Stimulated activated CD8-positive, alpha-beta memory T cell treated with anti-CD3 and anti-CD28 coated beads, Interleukin-12 subunit alpha, Interleukin-12 subunit beta, amount 100 ng/mL, for 4 hours (primary cell): ENCODE measurements at places on chromosomes 16 and 17.

- no peak for DNase-seq
Observed at GRCh38 chr17:34163123-34163522, 92.0 kb upstream of the CCL2 start.

GRCh38 chr16:324451-325334 lies 27.8 kb downstream of the AXIN1 start:
- peak; percentile 48 for DNase-seq

GRCh38 chr17:8463099-8463498 lies 27.4 kb downstream of the NDEL1 start:
- no peak for DNase-seq

DNA sequence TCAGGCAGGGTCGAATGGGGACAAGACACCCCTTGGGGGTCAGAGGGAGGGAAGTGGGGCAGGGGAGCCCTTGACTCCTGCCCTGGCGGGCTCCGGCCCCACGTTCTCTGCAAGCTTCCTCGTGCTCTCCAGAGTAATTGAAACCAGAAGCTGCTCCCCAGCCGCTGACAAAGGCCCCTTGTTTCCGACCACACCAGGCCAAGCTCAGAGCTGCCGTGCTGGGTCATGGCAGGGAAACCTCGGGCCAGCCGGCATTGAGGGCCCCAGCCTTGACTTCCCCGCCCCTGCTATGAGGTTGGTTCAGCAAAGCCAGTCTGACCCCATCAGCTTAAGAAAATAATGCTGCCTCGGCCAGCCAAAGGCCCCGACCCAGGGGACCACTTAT lies 43.3 kb downstream of the TIMM22 start:
- DNase-seq, result no peak

DNA sequence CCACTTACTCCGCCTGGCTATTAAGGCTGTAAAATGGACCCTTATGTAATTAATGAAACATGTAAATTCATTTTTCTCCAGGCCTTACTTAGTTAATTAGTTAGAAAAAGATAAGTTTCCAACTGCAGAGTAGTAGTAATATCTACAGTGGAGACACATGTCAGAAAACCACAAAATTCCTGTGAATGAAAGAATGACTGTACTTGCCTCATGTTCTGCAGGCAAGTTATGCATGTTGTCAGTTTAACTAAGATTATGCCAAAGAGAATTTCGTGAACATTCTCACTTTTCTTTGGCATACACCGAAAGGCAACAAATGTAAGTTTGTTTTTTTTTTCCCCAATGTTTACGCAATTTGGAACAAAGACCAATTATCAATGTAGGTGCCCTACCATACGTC lies 16.8 kb upstream of the CCL1 start:
- DNase-seq, result no peak

GRCh38 chr17:62888148-62888547 lies 77.9 kb upstream of the TANC2 start:
- no peak for DNase-seq

- no peak for DNase-seq
Observed at GRCh38 chr16:56048425-56049105, 142.7 kb upstream of the GNAO1 start.

GRCh38 chr17:54901230-54901822 lies 674 bp downstream of the TOM1L1 start:
- DNase-seq, result no peak

- no peak for DNase-seq
Observed at GRCh38 chr17:65918500-65918899, 273.4 kb downstream of the CEP112 start.

- DNase-seq, result no peak
Observed at GRCh38 chr16:14366974-14367707, 262.9 kb downstream of the PARN start.

DNA sequence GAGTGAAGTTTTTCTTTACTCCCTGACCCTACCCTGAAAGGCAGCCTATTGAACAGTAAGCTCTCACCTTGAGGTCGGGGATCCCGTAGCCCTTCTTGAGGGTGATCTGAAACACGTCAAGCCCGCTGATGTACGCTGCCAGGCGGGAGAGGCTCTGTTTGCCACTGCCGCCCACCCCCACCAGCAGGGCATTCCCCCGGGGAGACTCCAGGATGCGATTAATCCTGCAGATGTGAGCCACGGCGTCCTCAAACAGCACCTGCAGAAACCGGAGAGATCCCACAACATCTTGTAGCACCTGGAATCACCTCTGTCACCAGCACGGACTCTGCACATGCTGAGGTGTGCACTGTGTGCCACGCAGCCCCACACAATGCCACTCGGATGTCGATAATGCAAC lies 96.8 kb downstream of the PGS1 start:
- DNase-seq, result no peak

DNA sequence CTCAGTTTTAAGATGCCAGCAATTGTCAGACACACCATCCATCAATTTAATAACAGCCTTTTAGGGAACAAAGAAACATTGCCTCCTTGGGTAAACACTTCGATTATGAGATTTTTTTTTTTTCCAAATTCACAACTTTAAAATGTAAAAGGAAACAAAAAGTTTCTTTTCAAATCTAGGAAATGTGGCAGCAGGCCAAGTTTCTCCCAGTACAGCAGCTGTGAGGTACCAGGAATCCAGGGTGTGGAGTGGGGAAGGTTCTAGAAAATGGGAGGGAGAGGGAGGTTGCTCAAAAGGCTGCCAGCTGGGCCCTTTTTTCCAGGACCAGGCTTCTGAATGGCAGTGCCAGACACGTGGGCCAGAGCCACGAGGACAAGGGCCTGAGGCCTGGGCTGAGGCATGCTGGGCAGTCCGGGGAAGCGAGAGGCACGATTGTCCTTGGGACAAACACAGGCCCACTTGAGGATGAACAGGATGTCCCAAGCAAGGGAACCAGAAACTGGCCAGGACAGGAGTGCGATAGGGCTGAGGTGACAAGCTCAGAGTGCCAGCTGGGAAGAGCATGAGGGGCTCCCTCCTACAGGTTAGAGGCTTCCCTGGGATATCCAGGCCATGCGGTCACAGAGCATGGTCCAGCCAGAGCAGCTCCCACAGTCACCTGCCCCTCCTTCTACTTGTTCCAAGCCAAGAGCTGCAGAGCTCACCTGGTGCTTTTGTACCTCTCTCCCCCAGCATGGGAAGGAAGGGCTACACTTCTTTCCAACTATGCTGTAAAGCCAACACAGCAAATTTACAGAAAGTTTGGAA lies 215.1 kb downstream of the KATNIP start:
- no peak for DNase-seq

- no peak for DNase-seq
Observed at GRCh38 chr17:7987112-7987893, 15.1 kb upstream of the GUCY2D start.

DNA sequence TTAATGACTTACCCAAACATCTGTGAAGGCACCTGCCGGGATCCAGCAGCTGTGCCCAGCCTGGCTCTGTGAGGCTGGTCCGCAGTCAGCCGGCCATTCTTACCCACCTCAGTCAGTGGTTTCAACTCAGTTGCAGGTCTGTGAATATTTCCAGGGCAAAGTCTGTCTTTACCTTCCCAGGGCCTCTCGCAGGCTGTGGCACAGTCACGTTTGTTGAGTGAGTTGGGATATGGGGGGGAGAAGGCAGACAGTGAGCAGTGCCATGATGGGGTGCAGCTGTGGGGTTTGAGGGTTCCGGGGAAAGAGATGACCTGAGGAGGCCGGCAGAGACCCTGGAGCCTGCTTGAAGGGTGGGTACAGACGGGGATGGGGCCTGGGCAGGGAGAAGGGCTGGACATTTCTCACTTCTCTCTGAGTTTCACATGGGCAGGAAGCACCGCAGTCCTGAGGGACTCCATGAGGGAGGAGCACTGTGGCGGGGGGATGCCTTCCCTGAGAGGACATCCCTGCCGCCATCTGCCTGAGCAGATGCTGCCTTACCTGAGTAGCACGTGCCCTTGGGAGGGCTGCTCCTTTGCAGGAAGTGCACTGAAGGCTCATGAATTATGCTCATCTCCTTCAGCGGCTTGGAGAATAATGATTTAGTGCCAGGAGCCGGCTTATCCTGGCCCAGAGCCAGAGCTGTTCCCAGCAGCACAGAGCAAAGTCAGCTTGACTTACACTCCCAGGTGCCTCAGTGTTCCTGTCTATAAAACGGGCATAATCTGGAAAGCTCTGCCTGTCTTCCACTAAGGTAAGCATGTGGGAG lies 48.1 kb downstream of the KSR1 start:
- no peak for DNase-seq

DNA sequence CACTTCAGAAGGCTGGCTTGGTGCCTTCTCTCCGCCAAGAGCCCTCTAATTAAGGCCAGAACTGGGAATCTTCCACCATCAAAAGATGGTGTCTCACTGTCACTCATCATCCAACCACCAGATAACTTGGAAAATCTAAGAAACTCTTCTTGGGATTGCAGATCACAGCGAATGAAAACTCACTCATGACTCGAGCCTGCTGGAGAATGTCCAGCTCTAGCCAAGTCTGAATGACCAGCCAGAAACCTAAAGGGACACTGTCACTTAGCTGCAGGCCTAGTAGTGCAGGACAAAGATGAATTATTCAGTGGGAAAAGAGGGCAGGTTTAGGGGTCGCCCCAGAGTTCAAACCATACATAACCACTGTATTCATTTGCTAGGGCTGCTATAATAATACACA lies 107.8 kb downstream of the XYLT1 start:
- DNase-seq, result no peak

- DNase-seq, result no peak
Observed at GRCh38 chr17:45197108-45197507, 24.6 kb upstream of the FMNL1 start.

DNA sequence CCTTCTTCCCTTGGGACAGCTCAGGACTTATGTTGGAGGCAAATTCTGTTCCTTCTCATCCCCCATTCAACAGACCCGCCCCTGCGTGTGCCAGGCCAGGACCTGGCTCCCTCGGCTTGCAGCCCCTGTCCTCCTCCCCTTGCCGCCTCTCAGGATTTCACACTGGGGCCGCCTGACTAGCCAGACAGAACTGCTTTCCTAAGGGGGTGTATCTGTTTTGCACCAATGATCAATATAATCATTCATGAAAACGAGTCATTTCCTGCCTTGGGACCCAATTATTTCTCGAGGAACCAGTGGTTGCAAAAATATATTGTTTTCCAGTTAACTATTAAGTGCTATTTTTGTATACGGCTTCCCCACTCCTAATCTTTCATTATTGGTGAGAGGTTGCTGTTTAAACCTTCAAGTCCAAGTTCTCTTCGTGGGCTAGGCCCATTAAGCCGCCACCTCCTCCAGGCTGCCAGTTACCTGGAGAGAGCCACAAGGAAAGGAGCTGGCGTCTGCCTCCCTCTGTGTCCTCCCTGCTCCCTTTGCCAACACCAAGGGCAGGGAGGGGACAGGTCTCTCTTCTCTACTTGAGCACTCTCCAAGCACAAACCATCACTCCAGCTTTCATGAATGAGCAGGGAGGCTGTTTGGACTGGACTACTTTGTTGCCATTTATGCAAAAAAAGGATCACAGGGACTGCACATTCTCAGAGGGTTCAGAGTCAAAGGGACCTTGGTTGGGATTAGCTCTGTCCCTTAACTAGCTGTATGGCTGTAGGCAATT lies 8.9 kb downstream of the DCAKD start:
- DNase-seq, result no peak

- DNase-seq, result no peak
Observed at GRCh38 chr17:77632619-77633018, 325.9 kb upstream of the TNRC6C start.

- no peak for DNase-seq
Observed at GRCh38 chr17:77899498-77899897, 59.0 kb upstream of the TNRC6C start.

- no peak for DNase-seq
Observed at GRCh38 chr16:84631886-84632285, 14.0 kb upstream of the COTL1 start.

GRCh38 chr17:965311-965989 lies 14.1 kb downstream of the NXN start:
- DNase-seq, result no peak

- no peak for DNase-seq
Observed at GRCh38 chr17:80116921-80117380, 15.6 kb downstream of the GAA start.

GRCh38 chr16:56801762-56802161 lies 63.2 kb upstream of the SLC12A3 start:
- DNase-seq, result no peak

GRCh38 chr16:28879261-28879840 lies 1.1 kb downstream of the ATP2A1 start:
- DNase-seq, result no peak

DNA sequence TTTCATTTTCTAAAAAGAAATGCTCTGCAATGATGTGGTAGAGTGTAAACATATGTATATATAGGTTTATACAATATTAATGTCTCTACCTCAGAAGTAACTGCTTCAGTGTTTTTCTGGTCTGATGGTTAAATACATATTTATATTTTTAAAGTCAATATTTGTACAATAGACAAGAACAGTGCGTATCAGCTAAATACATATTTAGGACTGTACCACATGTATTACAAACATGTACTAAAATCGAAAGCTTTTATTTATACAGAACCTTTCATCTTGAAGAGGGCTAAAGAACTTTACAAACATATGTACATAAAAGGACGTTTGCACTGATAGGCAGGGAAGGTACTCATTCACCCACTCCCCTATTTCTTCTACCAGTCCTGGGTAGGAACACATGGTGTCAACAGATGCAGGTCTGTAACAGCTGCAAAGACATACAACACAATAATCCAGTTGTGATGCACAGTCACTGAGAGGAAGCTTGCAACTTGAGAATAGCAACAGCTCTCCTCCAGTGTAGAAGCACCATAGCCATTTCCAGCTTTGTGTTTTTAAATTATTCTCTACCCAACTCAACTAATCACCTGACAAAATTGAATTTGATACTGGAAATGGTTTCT lies 206.9 kb upstream of the C17orf78 start:
- DNase-seq, result no peak

DNA sequence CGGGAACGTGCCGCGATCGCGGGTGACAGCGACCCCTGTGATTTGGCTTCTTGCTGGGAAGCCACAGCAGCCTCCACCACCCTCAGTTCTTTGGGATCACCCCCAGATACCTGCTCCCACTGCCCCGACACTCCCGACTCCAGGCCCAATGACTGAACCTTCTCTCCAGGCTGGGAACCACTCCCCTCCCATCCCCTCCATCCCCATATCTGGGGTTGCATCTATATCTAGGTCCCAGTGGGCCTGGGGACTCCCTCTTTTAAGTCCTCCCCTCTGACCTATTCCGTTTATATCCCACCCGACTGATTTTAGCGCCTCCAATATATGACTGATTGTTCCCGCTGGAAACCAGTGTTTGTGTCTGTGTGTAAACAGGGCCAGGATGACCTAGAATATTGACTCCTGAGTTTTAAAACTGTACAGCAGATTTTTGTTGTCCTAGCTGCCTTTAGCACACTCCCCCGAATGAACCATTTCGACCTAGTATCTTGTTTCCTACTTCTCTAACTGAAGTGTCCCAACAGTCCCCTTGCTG lies 667 bp downstream of the PSMD3 start:
- DNase-seq, result no peak

- DNase-seq, result no peak
Observed at GRCh38 chr17:79461041-79461440, 149.8 kb downstream of the RBFOX3 start.

- DNase-seq, result no peak
Observed at GRCh38 chr17:41777574-41778188, 8.8 kb downstream of the JUP start.
